Fibroblast of skin of back (primary cell): ENCODE measurements at places on chromosomes 13 and 19.

DNA sequence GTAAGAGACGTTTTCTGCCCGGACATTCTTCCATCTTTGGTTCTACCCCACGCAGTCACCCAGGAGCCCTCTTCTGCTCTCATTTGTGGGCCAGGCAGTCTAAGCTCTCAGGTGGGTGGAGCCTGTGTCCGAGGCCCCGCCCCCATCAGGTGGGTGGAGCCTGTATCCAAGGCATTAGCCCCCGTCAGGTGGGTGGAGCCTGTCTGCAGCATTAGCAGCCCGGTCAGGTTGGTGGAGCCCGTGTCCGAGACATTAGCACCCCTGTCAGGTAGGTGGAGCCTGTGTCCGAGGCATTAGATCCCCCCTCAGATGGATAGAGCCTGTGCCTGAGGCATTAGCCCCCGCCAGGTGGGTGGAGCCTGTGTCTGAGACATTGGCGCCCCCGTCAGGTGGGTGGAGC is 45.5 kb upstream of the C13orf46 start:
- DNase-seq = peak; percentile 21

DNA sequence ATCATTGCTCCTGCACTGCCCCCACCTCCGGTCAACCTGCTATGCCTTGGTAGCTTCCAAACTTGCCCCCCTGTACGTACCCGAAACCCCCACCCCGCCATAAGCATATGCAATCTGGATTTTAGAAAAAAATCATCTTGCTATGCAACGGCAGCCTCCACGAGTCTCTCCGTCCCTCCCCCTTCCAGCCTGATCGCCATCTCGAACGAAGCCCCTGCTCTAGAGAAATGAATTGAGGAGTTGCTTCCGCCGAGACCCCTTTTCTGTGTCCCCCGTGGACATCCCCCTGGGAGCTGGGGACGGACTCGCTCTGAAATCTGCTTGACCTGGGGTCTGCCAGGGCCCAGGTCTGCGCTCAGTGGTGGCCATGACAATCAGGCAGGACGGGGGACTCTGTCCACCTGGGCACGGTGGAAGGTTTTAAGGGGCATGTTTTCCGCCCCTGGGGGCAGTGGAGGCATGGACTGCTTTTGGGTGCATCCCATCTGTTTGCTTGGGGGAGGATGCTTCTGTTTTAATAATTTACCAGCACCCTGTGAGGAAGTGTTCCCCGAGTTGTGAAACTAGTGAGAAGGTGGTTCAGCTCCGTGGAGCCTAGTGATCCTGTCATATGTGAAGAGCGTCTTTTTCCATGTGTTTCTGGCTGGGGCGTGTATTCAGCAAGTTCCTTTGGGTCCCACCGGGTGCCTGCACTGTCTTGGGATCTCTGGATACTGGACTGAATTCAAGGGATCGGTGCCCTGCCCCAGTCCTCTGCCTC is 1.0 kb downstream of the KDM4B start:
- peak; percentile 13 for DNase-seq

DNA sequence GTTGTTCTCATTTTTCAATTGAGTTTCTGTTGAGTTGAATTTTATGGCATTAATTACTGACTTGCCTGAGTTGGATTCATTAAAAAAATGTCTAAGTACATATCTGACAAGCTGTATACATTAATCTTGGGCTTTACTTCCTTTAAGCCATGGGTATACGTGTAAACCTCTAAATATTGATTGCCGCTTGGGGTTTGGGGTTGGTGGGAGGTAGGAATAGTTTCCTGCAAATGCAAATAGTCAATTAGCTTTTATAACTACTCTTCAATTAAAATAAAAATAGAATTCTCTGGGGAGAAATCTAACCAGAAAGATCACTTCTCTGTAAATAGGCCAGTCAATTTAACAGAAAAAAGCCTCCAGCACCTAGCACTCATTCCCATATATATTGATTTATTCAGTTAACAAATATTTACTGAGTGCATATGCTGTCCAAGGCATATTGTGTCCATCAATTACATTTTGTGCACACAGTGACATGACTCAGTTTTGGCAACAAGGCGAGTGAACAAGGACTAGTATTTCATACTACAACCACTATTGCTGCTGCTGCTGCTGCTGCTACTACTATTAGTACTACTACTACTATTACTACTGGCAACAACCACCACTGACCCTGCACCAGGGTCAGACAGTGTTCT is 306.8 kb downstream of the RFC3 start:
- DNase-seq = no peak

DNA sequence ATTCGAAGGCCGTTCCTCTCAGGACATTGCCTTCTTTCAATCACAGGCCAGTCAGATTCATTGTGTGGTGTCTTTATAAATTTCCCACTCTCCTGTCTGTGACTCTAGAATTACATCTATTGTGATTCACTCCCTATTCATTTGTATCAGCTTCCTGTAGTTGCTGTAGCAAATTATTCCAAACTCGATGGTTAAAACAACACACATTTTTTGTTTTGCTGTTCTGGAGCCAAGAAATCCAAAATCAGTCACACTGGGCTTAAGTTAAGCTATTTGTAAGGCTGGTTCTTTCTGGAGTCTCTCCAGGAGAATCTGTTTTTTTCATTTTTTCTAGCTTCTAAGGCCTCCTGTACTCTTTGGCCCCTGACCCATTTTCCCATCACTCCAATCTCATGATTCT is 1487.0 kb upstream of the SLC10A2 start:
- peak; percentile 77 for DNase-seq

DNA sequence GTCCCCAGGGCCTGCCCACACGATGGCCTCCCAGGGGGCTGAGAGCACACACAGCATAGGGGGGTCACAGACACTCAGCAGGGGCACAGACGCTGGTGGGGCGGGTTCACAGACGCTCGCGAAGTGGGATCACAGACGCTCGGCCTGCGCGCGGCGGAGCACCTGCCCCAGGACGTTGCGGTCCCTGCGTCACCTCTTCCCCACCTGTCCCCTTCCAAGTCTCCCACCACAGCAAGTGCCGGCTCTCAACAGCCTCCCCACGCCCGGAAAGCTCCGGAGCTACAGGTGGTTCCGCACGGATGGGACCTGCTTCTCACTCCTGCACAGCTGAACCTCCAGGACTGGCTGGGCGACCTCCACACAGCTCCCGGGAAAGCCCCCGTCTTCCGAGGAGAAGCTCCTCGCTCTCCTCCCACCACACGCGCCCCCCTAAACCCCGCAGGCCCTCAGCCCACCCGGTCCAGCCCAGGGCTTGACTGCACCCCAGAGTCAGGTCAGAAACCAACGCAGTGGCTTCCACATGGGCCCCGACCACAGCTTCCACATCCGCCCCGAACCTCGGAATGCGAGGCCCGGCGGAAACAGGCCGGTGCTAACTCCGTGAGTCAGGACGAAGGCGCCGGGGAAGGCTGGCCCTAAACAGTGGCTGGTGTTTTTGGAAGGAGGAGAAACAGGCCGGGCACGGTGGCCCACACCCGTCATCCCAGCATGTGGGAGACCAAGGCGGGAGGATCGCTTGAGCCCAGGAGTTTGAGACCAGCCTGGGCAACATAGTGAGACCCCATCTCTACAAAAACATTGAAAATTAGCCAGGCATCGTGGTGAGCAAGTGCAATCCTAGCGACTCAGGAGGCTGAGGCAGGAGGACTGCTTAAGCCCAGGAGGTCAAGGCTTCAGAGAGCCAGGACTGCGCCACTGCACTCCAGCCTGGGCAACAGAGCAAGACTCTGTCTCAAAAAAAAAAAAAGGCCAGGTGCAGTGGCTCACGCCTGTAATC is 16.5 kb downstream of the BTBD2 start:
- no peak for DNase-seq

DNA sequence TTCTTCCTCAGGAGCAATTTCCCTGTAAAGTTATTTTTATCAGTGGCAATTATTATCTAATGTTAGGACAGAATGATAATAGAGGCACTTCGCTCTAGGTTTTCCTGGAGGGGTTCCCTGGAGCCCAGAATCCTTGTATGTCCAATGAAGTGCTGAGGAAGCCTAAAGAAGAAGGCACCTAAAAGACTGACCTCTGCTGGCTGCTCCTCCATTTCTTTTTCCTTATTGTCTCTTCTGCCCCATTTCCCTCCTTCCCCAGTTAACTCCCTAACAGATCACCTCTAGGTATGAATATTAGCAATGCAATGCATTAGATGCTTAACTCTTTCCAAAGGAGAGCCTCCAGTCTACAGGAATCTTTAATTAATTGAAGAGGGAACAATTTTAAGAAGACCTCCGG is 985.4 kb downstream of the DIAPH3 start:
- DNase-seq = peak; percentile 2

DNA sequence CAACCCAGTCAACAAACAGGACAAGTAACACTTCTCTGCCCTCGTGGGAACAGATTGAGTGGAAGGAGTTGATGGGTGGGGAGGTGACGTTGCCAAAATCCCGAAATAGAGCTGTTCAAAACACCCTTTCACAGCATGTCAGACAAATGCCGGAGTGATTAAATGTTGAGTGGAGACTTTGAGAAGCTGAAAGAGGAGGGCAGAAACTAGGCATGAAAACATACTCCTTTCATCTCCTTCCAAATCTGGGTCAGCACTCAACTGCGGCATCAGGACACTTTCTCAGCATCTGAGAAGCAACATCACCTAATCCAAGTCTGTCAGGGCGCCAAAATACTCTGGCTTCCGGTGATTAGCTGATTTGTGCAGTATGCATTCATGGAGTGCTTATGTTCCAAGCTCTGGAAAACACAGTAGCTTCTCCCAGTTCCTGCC is 51.5 kb upstream of the MRI1 start:
- DNase-seq = no peak

GRCh38 chr13:103325672-103326071 is 259.5 kb upstream of the SLC10A2 start:
- peak; percentile 3 for DNase-seq

GRCh38 chr19:16076958-16077611 is 790 bp downstream of the TPM4 start:
- DNase-seq = peak; percentile 57

GRCh38 chr13:105118426-105118985 is 1417.0 kb downstream of the EFNB2 start:
- peak; percentile 51 for DNase-seq

GRCh38 chr19:42206871-42207755 is 10.4 kb downstream of the DEDD2 start:
- peak; percentile 48 for DNase-seq

DNA sequence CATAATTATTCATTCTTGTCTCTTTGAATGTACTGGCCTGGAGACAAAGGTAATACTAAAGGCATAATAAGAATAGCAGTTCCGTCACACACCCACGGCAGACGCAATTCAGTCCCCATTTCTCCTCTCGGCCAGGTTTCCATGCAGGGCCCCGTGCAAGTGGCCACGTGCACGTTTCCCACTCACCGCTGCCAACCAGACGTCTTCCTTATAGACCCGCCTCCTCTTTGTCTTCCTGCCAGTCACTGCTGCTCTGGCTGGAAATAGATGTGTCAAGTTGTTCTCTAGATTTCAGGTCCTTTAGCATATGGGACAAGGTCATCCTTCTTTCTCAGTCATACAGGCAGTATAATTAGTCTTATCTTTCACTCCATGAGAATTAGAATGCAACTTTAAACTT is 204.3 kb downstream of the SUCLA2 start:
- no peak for DNase-seq
